ENCODE measurements at places on chromosomes 1 and 21.

DNA sequence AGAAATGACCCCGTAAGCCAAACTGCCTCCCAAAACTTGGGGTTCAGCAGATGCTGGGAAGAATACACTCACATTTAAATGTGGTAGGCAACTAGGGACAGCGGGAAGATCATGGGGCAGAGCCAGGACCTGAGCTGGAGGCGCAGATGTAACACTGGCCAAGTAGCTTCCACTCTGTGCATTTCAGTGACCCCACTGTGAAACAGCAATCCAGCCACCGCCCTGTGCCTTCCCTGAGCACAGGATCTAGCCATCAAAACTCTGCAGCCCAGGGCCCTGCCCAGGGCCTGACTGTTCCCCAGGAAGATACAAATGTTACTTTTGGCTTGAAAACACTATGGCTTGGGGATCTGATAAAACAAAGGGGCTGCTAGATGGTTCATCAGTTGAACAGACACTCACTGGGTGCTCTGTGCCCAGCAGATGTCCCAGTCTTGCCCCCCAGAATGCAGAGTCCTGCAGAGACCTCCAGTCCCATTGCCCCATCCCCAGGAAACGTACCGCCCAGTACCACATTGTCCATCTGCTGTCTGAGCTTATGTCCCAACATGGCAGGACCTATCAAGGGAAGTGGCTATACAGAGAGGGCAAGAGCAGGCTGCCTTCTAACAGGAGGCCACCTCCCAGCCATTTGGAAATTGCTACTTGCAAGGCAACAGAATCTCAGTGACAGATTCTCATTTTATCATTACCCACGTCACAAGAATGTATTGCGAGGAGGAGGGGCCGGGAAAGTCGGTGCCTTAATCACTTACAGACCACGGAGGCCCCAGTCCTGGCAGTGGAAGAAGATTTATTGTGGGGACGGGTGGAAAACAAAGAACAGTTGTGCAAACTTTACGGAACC lies 124.0 kb downstream of the DMRTB1 start:
- no peak for DNase-seq

DNA sequence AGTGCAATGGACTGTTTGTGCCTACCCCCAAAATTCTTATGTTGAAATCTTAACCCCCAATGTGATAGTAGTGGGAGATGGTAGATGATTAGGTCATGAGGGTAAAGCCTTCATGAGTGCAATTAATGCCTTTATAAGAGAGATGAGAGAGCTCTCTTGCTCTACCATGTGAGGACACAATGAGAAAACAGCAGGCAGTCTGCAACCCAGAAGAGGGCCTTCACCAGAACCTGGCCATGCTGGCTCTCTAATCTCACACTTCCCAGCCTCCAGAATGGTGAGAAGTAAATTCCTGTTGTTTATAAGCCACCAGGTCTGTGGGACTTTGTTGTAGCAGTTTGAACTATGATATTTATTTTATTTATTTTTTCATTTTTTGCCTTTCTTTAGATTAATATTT lies 21.0 kb downstream of the RYR2 start:
- no peak for DNase-seq

- no peak for DNase-seq
Observed at GRCh38 chr1:67110352-67110751, 24.4 kb downstream of the C1orf141 start.

DNA sequence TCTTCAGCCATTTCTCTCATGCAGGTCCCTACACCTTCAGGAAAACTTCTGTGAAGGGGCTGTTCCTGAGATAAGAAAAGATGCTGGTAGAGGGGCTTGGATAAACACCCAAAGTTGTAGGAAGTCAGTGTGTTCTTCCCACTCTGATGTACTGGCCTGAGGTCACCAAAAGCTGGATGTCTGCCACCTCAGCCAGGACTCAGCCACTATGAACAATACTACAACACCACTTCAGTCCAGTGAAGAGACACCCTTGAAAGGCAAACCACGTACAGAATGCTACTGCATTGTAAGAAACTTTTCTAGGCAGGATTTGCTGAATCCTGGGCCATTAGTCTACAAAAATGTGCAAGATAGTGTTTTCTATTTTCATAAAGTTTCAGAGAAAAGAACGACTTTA lies 2.4 kb downstream of the PTPN14 start:
- no peak for DNase-seq

- peak; percentile 31 for DNase-seq
Observed at GRCh38 chr1:220825819-220826551, 39.3 kb downstream of the MTARC1 start.

- DNase-seq = no peak
Observed at GRCh38 chr1:25195835-25196234, 36.5 kb downstream of the SYF2 start.

- DNase-seq = no peak
Observed at GRCh38 chr1:208500375-208500774, 256.2 kb upstream of the PLXNA2 start.

GRCh38 chr1:32291145-32291707 lies 657 bp upstream of the HDAC1 start:
- DNase-seq = no peak

DNA sequence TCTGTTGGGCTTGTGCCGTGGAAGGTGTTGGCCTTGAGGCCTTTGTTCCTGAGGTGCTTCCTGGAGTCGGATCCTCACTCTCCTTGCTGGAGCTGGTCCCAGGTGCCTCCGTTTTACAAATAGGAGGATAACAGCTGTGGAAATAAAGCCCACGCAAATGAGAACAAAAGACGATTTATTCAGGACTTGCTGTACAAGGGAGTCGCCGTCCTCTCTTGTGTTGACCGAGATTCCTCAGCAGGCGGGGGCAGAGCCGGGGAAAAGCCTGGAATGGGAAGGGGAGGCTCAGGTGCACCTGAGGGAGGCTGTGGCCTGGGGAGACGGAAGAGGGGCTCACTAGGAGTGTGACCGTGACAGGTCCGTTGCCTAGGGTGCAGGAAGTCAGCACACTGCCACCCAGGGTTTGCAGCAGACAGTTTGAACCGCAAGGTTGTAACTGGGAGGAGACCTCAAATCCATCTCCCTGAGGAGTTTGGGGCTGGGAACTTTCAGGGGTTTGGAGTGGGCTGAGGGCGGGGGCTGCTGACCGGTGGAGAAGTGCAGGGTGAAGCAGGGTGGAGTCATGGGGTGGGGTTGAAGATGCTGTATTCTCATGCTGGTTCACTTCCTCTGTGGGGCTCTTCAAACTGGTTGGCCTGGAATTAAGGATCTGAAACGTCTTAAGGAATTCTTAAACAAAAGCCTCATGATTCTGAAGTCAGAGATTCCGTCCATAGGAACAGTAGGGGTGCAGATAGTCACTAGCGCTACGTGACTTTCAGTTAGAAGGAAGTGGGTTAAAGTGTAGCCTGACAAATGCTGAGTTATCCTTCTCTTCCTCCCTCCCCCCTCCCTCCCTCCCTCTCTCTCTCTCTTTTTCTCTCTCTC lies 2.6 kb upstream of the CSTB start:
- no peak for DNase-seq

GRCh38 chr1:57285992-57286391 lies 137.9 kb downstream of the DAB1 start:
- DNase-seq = no peak

- no peak for DNase-seq
Observed at GRCh38 chr1:203165800-203166161, 9.8 kb downstream of the MYBPH start.

GRCh38 chr1:94817712-94818111 lies 2.4 kb upstream of the SLC44A3 start:
- DNase-seq = no peak

DNA sequence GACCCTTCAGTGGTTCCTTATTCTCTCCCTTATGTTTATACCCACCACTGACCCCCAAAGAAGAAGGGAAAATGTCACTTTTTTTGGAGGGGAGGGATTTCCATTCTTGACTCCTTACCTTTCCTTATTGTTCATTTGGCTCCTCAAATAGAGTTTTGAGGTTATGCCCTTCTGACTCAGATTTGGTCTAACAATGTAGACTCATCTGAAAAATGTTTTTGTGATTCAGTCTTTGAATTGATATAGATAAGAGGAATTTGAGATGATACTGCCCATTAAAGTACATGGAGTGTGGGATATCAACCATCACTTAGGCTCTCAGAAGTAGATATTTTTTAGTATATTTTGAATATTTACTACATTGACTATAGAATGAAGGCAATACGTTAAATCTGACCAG lies 16.1 kb downstream of the USP1 start:
- no peak for DNase-seq

DNA sequence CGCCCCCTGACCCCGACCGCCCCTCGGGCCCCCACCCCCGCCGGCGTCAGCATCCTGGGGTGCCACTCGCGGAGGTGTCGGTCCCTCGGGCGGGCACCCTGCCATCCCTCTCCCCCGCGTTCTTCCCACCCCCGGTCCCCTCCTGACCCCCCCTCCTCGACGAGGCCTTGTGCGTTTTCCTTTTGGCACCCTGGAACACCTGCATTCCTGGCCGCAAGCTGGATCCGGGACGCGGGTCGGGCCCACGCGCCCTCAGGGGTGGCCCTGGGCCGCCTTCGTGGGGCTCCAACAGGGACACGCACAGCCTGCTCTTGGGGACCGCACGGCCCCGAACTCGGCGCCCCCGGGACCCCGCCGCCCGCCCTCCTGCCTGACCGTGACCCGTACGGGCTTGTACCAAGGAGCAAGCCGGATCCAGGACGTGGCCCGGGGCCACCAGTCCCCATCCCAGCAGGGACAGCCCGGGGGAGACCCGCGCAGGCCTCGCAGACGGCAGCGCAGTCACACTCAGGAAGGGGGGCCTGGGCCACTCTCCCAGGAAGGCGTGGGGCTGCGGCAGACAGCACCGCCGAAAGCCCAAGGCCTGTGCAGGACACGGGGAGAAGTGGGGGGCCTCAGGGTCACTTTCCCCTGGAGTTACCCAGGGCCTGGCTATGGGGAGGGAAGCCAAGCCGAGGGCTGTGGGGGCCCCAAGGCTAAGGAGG lies 579 bp upstream of the SLC19A1 start:
- no peak for DNase-seq

DNA sequence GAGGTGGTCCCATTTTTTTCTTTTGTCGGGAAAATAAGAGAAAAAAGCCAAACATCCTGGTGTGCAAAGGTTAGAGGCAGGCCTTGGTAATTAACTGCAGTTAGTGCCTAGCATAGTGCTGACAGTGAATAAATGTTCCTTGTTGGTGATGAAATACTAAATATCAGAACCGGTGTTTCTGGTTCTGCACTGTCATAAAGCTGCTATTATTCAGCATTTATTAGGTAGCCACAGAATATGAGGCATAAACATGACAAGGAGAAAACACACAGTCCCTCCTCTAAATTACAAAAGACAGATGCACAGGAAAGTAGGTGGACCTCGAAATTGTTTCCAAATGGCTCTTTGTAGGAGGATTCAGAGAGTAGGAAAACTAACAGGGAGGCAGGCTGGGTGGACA lies 122.0 kb upstream of the ADGRL2 start:
- no peak for DNase-seq

DNA sequence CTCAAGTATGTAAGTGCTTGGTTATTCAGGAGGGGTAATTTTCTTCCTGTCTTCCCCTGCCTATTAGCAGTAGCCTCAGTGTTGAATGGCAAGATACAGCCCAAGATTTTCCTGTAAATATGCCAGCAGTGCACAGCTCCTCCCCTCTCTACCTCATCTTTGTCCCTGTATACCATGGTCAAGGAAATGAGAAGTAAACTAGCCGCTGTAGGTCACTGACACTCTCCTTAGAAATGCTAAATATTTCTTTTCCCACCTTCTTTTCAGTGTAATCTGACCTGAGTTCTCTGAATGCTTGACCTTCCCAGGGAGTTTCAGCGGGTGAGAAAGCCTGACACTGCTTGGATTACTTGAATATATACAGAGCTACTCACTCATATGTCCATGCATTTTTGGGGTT lies 84.1 kb upstream of the ZNF326 start:
- DNase-seq = no peak

DNA sequence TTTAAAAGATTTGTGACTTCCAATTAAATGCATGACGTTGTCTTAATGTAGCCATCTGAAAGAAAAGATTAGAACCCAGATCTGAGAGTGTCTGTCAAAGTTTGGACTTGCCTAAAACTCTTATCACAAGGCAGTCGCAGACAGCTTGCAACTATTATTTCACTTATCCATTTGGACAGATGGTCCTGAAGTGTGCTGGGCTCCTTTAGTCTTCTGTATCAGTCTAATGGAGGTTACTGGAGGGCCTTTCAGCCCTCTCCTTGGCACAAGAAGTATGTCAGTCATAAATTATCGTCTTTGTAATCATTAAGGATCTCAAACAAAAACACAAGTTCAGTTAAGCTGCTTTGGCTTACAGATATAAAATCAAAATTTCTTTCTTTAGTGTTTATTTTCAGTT lies 15.5 kb downstream of the PROX1 start:
- DNase-seq = peak; percentile 72

GRCh38 chr1:101291562-101292380 lies 55.0 kb downstream of the S1PR1 start:
- no peak for DNase-seq

- no peak for DNase-seq
Observed at GRCh38 chr1:224623743-224624333, 7.7 kb downstream of the CNIH3 start.

DNA sequence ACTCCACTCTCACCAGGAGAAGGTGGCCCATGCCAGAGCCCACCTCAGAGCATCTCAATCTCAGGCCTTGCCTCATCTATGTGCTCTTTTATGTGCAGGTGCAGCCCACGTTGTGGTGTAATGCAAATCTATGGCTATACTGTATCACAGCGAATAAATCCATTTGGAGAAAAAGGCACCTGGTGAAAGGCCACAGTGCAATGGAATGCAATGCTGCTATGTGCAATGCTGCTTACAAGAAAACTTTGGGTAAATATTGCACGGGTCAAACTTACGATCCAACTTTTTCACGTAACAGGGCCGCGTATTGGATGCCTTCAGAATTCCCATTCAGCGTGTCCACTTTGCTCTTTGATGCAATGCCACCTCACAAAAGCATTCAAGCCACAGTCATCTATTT lies 13.5 kb downstream of the ZBTB18 start:
- DNase-seq = no peak

DNA sequence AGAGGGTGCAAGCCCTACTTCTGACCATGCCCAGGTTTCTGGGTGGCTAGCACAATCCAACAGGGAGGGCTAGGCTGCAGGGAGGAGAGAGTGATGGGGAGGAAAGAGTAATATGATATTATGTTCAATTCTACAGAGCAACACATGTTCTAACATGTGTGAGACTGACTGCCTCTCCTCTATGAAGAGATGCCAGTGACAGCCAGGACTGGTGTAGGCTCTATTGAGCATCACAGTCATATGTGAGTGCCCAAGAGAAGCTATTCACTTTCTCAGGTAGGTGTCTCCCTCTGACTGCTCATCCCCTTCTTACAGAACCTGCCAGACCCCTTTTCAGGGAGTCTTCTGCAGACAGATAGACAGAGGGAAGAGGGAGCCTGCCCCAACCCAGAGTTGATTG lies 446.1 kb downstream of the SIPA1L2 start:
- no peak for DNase-seq

DNA sequence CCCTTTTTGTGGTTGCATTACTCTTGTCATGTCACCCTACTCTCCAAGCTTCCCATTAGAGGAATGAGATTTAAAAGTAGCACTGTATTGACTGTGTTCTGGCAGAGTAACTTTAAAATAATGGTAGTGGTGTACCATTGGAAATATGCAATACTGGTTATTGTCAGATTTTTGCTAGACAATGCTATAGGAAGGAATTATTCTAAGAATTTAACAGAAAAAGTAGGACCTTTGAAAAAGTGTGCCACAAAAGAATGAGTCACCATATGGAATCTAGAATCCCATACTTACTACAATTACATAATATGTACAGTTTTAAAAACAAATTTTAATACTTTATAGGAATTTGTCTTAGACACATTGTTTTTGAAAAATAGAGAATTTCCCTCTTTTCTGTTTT lies 13.8 kb downstream of the MIER1 start:
- DNase-seq = no peak
